Activated CD4-positive, alpha-beta memory T cell treated with anti-CD3 and anti-CD28 coated beads, Interleukin-2, amount 10 ng/mL, durations not matched to agents 7 days and 5 days (primary cell): ENCODE measurements at places on chromosomes 1 and 21. TPM values are rescaled to one million over a fixed set of nuclear protein-coding genes. Genes with fewer than 3 reads are reported as not detected.

DNA sequence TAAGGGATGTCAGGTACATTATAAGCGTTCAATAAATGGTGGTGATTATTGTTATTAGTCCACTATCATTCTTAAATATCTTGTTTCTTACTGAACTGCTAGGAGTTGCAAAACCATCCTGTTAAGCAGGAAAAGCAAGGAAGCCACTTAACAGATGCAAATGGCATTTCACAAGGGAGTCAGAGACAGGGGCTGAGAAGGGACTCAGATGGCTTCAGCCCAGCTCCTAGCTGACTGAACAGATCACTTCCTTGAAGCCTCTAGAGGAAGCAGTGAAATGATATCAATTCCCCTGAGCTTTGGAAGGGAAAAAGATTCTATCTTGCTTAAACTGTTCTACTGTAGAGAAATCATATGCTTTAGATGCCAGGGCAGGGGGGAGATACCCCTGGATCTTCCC lies 151.5 kb downstream of the ST6GALNAC5 start:
- no peak for DNase-seq

DNA sequence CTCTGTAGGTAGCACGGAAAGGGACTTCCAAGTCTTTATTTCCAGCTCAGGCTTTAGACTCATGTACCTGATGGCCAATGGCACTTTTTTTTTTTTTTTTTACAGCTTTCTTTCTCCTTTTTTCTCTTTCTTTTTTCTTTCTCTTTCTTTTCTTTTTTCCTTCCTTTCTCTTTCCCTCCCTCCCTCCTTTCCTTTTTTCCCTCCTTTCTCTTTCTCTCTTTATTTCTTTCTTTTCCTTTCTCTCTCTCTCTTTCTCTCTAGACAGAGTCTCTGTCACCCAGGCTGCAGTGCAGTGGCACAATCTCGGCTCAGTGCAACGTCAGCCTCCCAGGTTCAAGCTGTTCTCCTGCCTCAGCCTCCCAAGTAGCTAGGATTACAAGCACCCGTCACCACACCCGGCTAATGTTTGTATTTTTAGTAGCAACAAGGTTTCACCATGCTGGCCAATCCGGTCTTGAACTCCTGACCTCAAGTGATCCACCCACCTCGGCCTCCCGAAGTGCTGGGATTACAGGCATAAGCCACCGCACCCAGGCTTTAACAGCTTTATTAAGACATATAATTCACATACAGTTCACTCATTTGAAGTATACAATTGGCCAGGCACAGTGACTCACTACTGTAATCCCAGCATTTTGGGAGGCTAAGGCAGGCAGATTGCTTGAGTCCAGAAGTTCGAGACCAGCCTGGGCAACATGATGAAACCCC lies 5.1 kb upstream of the DCAF8 start:
- no peak for DNase-seq

DNA sequence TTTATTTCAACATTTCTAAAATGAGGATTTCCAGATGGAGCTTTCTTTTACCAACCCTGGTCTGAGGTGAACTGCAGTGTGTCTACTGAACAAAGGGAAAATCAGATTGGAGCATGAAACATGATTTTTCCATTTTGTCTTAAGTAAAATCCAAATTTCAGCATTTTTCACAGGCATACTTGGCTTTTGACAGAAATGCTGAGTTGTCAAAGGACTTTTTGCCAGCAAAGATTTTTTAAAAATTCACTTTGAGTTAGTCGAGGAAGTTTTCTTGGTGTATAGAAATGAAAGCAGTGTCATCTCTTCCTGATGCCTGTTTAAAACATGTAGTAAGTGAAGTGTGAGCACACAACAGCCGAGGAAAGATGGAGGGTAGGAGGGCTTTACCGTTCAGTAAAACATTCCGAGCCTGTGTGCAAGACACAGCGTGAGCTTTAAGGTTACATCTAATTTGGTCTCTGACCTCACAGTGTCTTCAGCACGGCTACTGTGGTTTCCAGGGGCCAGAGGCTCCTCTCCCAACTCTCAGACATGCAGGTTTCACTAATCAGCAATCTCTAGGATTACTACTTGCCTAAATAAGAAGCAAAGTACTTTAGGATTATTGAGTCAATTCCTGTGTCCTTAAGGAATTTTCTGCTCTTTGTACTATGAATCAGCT lies 45.9 kb downstream of the SAMD13 start:
- DNase-seq = no peak

- DNase-seq = no peak
Measured at GRCh38 chr1:221336126-221336525, 405.8 kb downstream of the DUSP10 start.

DNA sequence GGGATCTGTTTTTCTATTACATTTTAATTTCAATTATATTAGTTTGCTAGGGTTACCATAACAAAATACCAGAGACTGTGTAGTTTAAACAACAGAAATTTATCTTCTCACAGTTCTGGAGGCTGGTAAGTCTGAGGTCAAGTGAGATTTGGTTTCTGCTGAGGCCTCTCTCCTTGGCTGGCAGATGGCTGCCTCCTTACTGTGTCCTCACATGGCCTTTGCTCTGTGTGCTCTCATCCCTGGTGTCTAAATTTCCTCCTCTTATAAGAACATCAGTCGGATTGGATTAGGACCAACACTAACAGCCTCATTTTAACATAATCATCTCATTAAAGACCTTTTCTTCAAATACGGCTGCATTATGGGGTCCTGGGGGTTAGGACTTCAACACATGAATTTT lies 195.2 kb upstream of the CHODL start:
- DNase-seq = no peak

DNA sequence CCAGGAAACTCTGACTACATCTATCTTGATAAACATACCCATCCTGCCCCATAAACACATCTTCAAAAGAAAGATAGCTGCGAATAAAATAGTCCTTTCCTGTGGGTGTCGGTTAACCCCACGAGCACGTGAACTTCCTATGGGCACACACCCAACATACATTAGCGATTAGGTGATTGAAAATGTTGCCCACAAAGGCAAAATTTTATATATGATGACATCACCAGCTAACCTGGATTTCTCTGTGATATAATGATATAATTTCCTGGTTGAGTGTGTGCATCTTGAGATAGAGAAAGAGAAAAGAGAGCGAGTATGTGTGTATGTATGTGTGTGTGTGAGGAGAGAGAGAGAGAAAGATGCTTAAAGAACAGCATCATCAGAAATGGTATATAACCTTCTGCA lies 296.1 kb downstream of the PTPRC start:
- peak; percentile 83 for DNase-seq

- no peak for DNase-seq
Measured at GRCh38 chr1:10680487-10680886, 116.0 kb downstream of the CASZ1 start.

GRCh38 chr1:230977761-230978490 lies 735 bp downstream of the TTC13 start:
- DNase-seq = peak; percentile 37

DNA sequence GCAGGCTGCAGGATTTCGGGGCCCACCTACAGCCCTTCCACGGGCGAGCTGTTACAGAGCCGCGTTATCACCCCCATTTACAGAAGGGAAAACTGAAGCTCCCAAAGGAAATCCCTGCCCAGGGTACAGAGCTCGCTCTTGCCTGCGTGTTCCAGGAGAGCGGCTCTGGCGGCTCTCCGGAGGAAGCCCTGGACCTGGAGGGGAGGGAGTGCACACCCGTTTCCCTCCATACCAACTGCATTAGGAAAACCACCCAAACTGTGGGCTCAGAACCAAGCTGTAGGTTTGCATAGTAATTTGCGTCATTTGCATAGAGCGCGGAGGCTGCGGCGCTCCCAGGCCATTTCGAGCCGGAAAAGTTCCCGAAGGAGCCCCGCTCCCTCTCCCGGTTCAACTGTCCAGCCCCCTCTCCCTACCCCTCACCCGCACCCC lies 24.7 kb upstream of the ADGRB2 start:
- DNase-seq = no peak

DNA sequence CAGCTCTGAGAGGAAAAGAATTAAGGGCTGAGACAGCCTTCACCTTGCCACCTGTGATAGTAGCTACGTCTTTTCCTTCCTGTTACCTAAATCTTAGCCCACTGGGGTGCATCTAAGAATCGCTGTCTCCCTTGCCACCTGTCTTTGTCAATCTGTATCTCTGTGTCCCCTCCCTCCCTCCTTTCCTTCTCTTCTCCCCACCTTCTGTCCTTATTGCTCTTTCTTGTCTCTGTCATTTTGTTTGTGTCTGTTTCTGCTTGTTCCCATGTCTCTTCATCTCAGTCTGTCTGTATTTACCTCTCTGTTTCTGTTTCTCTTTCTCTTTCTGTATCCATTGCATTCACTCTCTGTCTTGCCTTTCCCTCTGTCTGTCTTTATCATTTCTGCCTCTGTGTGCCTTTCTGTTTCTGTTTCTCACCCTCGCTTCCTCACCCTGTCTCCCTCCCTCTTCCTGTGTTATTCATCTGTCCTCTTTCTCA lies 30.2 kb downstream of the SLC22A15 start:
- DNase-seq = no peak

The GJC2 gene
- 0.55 TPM for total RNA-seq

The FYB2 gene
- total RNA-seq = not detected

The AMY2A gene
- not detected for total RNA-seq

The TNFRSF14 gene
- 173 TPM for total RNA-seq
